ENCODE measurements at places on chromosomes 4 and X.

DNA sequence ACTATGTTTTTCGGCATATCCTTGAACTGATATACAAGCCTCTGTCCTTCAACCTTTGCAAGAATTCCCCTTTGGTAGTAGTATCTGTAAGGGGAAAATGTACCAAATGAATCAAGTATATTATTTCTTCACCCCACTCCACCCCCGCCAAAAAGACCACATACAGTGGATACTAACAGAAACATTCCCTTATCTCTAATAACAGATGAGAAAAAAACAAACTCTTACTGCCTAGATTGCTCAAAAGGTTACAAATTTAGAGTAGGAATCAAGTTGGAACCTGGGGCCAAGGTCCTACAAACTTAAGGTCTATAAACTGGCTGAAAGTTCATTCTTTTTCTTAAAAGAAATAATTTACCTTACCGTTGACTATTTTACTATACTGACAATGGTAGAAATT lies 45.0 kb downstream of the NOCT start:
- DNase-seq, result no peak

DNA sequence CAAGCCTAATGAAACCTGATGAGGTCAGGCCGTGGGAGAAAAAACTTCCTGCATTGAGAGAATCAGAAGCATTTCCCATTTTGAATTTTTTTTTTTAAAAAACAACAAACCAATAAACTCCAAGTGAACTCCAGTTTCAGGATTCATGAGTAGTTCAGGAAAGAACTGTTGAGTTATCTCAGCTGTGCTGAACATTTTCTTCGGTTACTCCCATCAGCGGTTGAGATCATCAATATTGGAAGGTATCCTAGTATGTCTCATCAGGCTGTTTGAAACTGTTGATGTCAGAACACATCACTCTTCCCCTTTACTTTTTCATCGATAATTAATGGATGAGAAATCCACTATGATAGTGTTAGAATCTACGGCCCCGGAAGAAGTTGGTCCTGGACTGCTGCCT lies 82.4 kb upstream of the ADGRG2 start:
- DNase-seq, result no peak

GRCh38 chr4:126071346-126072333 lies 756.9 kb downstream of the FAT4 start:
- no peak for DNase-seq

GRCh38 chr4:40157436-40157835 lies 39.4 kb upstream of the RHOH start:
- no peak for DNase-seq

DNA sequence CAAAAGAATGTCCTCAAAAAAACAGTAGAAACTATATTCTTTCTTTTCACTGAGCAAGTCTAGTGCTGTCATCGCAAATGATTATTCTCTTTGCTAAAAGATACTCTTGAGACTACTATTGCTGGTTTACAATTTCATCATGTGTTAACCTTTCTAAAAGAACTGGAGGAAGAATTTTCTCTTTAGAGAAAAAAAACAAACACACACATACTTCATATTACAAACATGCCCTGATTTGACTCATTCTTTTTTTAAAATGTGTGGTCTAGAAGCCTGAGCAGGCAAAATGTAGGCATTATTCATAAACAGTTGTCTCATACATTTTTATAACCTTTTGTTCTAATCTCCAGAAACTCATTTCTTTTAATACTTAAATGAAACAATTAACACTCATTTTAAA lies 60.6 kb upstream of the FAT4 start:
- no peak for DNase-seq

DNA sequence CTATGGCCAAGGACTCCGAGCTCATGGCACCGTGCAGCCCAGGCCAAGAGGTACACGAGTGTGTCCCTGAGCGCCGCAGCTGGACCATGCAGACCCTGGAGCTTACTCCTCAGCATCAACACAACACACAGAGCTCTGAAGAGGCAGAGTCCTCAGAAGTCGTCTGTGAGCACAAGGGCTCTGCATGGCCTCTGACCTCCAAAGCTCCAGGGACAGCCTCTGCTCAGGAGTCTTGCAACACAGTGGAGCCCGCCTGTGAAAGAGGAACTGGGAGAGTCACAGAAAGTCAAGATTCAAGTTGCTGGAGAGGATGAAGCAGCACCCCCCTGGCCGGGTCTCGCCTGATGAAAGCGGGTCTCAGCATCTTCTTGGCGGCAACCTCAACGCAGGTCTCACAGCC lies 2.9 kb downstream of the LRPAP1 start:
- no peak for DNase-seq

DNA sequence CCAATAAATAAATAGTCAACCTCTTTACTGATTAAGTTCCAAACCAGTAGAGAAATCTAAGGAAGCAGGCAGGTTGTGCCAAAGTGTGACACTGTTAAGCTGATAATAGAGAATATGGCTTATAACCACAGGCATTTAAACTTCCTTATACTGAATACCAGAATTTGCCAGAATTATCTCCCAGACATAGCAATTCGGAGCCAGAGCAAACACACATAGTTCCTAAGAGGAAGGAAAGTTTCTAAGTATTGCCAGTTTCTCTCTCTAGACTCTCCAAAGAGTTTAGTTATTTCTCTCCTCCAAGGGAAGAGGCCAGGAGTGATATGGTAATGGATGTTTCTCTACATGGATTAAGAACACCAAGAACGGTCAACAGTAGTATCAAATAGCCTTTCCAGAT lies 191.7 kb upstream of the CPEB2 start:
- no peak for DNase-seq

DNA sequence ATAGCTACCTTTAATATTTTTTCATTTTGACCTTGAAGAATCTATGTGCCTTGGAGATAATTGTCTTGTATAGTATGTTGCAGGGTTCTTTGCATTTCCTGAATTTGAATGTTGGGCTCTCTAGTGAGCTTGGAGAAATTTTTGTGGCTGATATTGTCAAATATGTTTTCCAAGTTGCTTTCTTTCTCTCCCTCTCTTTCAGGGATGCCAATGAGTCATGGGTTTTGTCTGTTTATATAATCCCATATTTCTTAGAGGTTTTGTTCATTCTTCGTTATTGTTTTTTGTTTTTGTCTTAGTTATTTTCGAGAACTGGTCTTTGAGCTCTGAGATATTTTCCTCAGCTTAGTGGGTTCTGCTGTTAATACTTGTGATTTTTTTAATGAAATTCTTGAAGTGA lies 20.7 kb downstream of the RAB40AL start:
- no peak for DNase-seq

DNA sequence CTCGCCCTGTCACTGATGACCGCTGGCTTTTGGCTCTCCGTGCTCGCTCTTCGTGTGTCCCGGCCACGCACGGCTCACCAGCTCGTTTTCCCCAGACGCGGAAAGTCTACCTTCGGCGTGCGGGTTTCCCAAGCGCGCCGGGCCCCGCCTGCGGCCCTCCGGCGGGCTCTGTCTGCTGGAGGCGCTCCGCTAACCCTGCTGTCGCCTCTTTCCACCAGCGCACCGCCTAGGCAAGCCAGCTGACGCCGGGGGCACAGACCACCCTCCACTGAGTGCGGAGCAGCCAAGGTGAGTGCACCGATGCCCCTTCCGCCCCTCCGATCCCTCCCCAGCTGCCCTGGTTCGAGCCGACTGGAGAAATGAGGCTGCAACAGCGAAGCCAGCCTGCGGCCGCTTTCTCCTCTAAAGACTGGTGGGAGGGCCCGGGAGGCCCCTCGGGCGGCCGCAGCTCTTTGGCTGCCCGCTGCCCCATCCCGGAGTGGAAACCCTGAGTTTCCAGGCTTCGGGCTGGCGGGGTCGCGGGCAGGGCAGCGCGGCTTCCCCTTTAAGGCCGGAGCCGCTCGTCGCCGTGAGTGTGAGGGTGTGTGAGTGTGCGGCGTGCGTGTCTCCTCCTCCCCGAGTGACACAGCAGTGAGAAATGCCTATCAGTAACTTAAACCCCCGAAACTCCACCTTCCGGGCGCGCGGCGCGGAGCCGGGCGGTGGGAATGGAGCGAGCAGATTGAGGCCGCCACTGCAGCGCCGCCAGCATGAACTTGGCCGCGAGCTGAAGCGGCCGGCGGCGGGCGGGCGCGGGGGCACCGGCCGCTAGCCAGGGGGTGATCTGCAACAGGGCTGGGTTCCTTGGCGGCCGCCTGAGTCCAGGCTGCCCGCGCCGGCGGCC lies at the start of gene MAMLD1:
Gene MAMLD1, plus strand, starts transcription at position 719 of the 883 bp plus-strand sequence. CDS start 82,200 bp downstream, outside the sequence.
- DNase-seq, result peak; percentile 35

DNA sequence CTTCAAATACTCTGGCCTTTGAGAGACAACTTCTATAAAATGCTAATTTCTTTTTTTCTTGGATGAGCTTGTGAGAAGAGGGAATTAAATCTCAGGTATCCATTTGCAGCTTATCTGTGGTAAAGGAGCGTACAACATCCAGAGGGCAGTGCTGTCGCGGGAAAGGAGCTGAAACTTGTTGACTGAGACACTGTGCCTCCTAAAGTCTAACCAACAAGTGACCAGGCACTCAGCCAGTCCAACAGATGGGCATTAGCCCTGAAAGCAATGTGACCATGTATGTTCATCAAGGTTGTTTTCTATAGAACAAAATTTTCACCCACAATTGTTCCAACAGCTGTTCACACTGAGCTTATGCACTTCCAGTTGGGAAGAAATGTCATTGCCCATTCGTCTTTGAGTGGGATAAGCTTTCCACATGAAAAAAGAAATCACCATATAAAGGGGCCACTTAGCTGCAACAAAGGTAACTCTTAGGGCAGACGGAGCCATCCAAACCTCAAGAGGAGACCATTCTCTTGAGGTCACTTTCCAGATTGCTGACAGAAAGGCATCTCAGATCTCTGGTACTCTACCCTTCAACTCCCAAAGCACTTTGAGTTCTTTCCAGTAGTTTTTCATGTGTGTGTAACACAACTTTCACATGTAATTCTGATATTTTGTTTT lies 244.8 kb upstream of the NEIL3 start:
- no peak for DNase-seq

GRCh38 chr4:65592089-65592488 lies 78.2 kb downstream of the EPHA5 start:
- no peak for DNase-seq

DNA sequence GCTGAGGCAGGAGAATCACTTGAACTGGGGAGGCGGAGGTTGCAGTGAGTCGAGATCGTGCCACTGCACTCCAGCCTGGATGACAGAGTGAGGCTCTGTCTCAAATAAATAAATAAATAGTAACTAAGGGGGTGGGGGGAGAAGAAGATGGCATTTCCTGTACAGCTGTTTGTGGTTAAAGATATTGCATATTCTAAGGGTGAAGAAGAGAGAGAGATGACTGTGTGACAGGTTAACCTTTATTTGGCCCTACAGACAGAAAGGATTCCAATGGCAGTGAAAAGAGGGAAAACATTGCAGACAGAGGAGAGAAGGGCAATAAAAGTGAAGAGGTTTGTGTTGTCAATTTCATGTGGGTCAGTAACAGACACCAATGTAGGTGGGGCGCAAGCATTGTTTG lies 9.4 kb downstream of the TASL start:
- no peak for DNase-seq

GRCh38 chr4:103451341-103451740 lies 253.2 kb upstream of the CENPE start:
- no peak for DNase-seq

GRCh38 chr4:101790521-101791181 lies at the start of gene BANK1:
BANK1 (plus strand) TSS chr4:101790730; CDS start chr4:101790881, 151 bp downstream.
- no peak for DNase-seq

DNA sequence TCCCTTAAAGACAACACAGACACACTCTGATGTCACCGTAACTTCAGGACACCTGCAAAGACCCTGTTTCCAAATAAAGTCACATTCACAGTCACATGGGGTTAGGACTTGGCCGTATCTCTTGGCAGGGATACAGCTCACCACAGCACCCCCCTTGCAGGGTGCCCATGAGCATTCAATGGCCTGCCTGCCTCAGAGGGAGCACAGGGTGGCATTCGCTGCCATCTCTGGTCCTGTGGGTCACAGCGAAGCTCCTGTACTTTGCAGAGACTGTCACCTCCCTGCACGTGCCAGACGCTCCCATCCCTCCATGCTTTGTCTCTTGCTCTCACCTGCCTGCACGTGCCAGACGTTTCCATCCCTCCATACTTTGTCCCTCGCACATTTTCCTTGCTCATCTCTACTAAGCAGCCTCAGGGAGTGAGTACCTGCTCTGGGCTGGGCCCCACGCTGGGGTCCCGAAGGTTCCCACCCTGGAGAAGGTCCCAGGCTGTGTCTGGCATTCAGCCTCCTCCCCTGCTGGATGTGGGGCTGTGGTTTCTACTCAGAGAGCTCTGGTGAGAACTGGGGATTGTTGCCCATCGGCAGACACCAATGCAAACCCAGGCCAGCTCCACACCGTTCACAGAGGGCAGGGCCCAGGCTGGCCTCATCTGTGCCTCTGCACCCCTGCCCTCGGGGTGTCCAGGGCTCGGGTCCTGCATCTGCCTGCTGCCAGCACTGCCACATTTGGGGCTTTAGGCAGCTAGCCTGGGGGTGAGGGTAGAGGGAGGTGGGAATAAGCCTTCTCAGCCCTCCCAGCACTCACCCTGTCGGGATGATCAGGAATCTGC lies 15.8 kb downstream of the HTRA3 start:
- no peak for DNase-seq

DNA sequence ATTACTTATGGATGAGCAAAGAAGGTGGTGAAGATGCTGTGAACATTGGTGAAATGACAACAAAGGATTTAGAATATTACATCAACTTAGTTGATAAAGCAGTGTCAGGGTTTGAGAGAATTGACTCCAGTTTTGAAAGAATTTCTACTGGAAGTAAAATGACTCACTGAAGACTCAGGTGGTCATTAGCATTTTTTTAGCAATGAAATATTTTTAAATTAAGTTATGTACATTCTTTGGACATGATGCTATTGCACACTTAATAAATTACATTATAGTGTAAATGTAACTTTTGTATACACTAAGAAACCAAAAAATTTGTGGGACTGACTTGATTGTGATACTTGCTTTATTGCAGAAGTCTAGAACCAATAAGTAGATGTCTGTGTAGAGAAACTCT lies 56.9 kb downstream of the USO1 start:
- no peak for DNase-seq

DNA sequence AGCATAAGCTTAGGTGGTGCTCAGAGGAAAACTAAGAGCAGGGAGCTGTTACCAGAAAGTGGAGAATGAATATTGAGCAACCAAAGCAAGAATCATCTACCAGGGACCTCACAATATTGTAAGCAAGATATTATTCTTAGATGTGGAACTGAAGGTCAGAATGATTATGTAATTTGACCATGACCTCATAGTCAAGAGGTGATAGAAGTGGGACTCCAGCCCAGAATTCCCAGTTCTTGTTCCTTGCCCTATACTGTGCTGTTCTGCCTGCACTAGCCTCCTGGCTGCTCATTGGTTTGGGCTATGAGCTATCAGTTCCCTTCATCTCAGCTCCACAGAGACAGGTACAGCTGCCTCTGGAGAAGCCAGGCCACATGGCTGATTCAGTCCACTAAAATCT lies 229.4 kb downstream of the LDB2 start:
- no peak for DNase-seq

DNA sequence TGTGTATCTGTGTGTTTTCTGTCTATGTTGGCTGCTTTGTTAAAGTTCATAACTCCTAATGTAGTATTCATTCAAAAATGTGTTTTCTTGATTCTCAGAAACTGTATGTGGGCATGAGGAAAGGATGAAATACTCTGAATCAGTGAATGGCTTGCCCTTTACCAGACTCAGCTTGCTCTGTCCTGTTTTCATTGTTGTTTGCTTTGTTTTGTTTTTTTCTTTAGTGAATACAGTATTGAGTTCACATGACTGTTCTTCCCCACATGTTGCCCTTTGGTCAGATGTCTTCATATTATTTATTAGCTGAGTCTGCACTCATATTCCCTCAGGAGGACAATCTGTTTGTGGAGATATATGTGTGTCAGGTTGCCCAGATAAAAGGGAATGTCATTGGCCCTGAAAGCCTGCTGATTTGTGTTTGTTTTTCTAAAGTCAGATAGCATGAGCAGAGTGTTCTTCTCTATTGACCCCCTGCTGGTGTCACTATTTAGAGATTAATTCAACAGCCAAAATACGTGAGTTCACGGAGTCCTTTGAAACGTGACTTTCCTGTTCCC lies 1184.4 kb downstream of the RPA4 start:
- DNase-seq, result no peak

Data from stimulated activated CD4-positive, alpha-beta T cell treated with anti-CD3 and anti-CD28 coated beads, Interleukin-1b, Interleukin-23, amount 100 ng/mL, for 1 hour (primary cell).